ENCODE measurements at places on chromosomes 5 and 9.

- no peak for DNase-seq
Observed at GRCh38 chr9:98809311-98810101, 2.0 kb downstream of the GALNT12 start.

DNA sequence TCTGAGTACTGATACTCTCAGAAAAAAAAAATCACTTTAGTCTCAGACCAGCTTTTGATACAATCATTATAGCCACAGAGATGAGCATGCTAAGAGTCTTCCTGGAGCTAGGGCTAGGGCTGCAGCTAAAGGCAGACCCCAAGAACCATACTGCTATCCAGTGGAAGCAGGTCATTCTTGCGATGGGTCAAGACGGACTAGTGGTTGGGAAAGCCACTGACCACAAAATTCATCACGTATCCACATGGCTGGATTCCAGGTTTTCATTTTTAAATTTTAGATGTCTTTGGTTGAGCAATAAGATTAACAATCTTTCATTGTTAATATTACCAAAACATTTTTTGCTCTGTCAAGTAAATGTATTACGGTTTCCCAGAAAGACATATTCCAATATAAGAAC is 598.1 kb downstream of the DNAH5 start:
- DNase-seq, result no peak

DNA sequence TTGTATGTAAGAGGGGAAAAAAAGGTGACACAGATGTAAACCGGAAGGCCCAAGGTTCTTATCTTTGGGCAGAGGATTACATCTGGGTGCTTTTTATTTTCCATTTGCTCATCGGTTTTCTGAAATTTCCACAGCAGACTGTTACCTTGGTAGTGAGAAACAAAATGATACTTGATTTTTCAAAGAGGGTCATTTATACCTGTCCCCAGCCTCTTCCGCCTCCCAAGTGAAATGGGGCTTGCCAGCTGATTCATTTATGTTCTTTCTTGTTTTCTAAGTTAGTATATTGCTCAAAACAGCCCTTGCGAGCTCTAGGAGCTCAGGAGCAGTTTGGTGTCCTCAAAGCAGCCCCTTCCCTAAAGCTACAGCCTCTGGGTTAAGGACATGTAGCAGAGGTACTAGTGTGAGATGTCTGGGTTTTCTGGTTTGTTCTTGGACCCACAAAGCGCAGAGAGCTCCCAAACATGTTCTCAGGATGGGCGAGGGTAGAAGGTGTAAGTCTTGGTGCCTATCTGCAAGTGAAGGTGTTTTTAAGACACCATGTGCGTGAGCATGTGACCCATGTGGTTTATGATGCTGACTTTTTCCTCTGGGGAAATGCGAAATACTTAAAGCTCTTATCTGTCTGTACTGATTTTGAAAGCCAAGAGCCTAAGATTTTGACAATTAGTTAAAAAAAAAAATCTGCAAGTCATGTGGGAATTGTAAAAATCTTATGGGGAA is 38.3 kb downstream of the DAPK1 start:
- DNase-seq, result no peak

DNA sequence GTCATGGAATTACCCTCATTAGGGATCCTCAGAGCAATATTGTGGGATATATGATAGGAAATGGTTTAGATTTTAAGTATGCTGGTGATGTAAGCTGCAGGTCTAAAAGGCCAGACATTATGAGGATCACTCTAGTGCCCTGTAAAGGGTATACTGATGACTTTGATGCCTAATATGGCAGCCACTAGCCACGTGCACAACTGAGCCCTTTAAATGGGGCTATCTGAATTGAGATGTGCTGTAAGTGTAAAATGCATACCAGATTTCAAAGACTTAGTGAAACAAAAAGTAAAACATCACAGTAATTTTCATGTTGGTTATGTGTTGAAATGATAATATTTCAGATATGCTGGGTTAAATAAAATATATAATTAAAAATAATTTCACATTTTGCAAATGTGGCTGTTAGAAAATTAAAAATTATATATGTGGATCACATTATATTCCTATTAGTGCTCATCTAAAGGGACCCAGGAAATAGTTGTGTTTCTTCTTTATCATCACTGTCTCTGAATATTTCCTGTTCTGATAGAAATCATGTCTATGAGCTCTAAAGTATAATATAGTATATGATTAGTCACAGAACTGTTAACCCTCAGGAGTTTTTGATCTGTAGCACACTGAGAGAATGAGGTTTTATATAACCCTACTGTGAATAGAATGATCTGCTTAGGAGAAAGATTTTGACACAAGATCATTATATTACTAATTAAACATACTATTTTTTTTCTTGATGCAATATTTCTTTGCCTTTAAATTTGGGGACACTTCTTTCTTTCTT is 50.1 kb downstream of the OSTF1 start:
- no peak for DNase-seq

- DNase-seq, result no peak
Observed at GRCh38 chr9:132032238-132032950, 47.3 kb downstream of the MED27 start.

- DNase-seq, result no peak
Observed at GRCh38 chr9:128429513-128430086, 8.9 kb downstream of the CERCAM start.

All from cortex of kidney (tissue), 1 donor.